ENCODE measurements at places on chromosomes 5 and 9.

DNA sequence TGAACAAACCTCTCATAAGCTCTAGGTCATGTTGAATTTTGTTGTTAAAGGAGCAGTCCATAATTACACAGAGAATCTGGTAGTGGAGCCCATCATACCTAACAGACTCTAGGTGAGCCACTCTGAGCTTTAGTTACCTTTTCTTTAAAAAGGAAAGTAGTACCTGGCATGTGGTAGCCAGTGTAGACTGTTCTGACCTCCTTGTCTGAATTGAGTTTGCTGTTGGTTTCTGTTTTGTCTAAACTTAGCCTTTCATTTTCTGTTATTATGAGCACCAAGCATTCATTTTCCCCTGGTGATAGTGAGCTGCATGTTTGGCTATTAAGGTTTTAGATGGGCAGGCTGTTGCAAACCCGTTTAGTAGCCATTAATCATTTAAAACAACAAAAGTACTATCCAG, 112.2 kb downstream of the MAST4 start:
- H3K36me3 ChIP-seq, result peaks cover 1% of the 10 kb centered on the region
- no peak overlapping the region for H3K4me3 ChIP-seq
- no peak for DNase-seq
- H3K4me1 ChIP-seq, result peaks cover 9% of the 10 kb centered on the region
- H3K27ac ChIP-seq, result no peak overlapping the region

DNA sequence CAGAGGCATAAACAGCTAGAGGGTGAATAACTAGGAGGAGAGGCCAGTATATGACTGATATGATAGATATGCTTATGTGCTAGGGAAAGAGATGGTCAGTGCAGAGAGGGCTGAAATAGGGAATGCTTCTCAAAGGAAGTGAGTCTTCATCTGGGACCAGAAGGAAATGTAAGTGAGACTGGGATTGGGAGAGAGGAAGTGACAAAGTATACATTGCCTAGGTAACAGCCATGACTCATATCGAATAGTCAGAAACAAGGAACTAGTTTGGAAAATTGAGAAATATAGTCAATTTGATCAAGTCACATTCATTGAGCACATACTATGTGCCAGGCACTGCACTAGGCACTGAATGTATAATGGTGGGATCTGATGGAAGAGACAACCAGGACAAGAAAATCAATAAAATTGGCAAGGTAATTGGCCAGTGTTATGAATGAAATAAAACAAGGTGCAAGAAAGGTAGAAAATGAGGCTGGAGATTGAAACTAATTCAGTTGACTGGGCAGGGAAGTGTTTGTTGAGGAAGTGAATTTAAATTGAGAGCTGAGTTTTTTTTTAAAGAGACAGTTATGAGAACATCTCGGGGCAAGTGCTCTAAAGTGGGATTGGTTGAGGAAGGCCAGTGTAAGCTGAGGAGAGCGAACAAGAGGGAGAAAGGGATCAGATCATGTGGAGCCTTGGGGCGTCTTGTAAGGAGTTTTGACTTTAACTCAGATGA, 4.3 kb downstream of the ERAP2 start:
- no peaks in the 10 kb centered on the region for H3K27me3 ChIP-seq
- peak overlapping the region; percentile 42 for H3K4me3 ChIP-seq
- H3K4me1 ChIP-seq, result peaks cover 72% of the 10 kb centered on the region
- peak overlapping the region; percentile 61 for H3K27ac ChIP-seq
- H3K36me3 ChIP-seq, result peaks cover 63% of the 10 kb centered on the region

GRCh38 chr5:65858316-65858715, 68.1 kb upstream of the ERBIN start:
- H3K27me3 ChIP-seq, result no peaks in the 10 kb centered on the region
- H3K36me3 ChIP-seq, result peaks cover 2% of the 10 kb centered on the region
- no peak overlapping the region for H3K27ac ChIP-seq
- H3K4me1 ChIP-seq, result no peaks in the 10 kb centered on the region

DNA sequence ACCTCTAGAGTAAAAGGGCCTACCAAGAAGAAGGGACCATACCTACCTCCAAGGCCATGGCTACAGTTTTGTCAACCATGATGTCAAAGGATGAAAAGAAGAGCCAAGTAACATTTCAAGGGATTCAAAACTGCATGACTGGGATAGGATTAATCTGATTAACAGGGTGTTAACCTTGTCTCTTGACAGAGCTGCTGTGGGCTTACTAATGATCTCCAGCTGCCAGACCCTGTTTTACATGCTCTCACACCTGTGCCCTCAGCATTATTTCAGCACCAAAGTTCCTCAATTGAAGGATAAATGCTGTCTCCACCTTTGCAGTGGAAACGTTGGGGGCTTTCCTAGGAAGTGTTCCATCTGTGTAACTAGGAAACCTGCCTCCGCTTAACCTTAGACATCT, 78.3 kb downstream of the DMAC1 start:
- no peaks in the 10 kb centered on the region for H3K4me1 ChIP-seq
- no peak overlapping the region for H3K27ac ChIP-seq
- no peak for DNase-seq

- DNase-seq, result peak; percentile 77
- H3K27me3 ChIP-seq, result no peaks in the 10 kb centered on the region
- peaks cover 19% of the 10 kb centered on the region for H3K4me1 ChIP-seq
- no peaks in the 10 kb centered on the region for H3K36me3 ChIP-seq
Measured at GRCh38 chr5:133930061-133930812, 38.2 kb downstream of the C5orf15 start.

- H3K4me1 ChIP-seq, result peaks cover 7% of the 10 kb centered on the region
- no peaks in the 10 kb centered on the region for H3K36me3 ChIP-seq
- no peak overlapping the region for H3K27ac ChIP-seq
- H3K27me3 ChIP-seq, result no peaks in the 10 kb centered on the region
- no peak for DNase-seq
- no peak overlapping the region for H3K4me3 ChIP-seq
Measured at GRCh38 chr9:27473111-27473529, 51.0 kb upstream of the IFNK start.

DNA sequence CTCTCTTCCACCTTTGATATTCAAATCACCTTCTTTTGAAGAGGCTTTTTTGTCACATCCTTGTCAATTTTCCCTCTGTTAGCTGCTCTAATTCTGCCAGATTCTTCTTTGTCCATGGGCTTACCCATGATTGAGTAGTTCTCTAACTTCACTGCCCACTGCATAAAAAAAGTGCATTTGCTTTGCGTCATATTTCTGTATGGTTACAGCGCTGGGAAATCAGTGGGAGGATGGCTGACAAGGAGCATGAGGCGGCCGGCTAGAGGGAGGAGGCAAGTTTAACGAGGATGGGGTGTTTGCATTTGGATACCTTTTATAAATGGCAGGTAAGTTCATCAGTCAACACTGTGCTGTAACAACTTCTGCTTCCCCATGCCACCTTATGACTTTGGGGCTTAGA, 116.5 kb upstream of the LHFPL2 start:
- H3K36me3 ChIP-seq, result no peaks in the 10 kb centered on the region
- no peak overlapping the region for H3K4me3 ChIP-seq
- H3K27ac ChIP-seq, result no peak overlapping the region
- no peaks in the 10 kb centered on the region for H3K4me1 ChIP-seq

DNA sequence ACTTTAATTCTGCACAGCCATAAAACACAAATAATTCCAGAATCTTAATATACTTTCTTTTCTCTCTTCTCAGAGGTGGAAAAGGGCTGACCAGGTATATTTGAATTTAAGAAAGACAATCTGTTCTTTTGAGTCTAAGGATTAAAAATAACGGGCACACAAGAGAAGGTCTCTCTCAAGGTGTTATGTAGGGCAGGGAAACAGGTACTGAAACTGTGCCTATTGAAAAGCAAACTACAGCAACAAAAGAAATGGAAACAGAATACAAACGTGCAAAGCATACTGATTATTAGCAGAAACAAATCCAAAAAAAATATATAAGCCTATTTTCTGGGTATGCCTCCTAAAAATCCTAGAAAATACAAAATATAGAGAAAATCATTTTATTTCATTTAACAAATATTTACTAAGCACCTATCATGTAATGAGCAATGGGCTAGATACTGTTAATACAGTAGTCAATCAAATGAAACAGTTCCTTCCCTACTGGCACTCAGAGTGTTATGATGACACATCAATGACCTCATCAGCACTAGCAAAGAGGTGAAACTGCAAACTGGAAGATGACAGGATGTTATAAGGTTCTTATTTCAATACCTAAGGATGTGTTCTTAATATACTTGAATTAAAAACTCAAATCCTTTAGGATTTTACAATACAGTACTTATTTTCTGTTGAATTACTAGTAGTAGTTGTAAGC, 87.7 kb downstream of the AUH start:
- H3K4me3 ChIP-seq, result no peak overlapping the region
- H3K36me3 ChIP-seq, result peaks cover 17% of the 10 kb centered on the region
- DNase-seq, result no peak

- no peak for DNase-seq
- H3K4me1 ChIP-seq, result no peaks in the 10 kb centered on the region
- no peaks in the 10 kb centered on the region for H3K36me3 ChIP-seq
- no peaks in the 10 kb centered on the region for H3K27me3 ChIP-seq
- no peak overlapping the region for H3K27ac ChIP-seq
- no peak overlapping the region for H3K4me3 ChIP-seq
Measured at GRCh38 chr9:134851020-134851419, 29.6 kb upstream of the FCN2 start.

- no peaks in the 10 kb centered on the region for H3K27me3 ChIP-seq
- no peaks in the 10 kb centered on the region for H3K36me3 ChIP-seq
- no peak overlapping the region for H3K27ac ChIP-seq
- no peak for DNase-seq
- no peak overlapping the region for H3K4me3 ChIP-seq
- H3K4me1 ChIP-seq, result no peaks in the 10 kb centered on the region
Measured at GRCh38 chr5:156481741-156482140, 154.8 kb downstream of the SGCD start.

DNA sequence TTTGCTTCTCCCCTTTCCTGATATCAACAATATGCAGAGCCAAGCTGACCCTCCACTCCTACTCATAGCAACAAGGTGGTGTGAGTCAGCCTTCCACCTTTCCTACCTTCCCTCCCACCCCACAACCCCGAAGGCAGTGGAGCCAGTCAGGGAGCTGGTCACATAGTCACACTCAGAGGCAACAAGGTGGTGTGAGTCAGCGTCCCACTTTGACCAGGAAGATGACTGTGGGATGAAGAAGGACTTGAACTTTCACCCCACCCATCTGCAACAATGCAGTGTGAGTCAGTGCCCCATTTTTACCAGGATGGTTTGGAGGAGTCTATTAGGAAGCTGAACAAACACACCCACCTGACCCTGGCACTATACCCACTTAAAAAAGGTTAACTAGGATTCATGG, 30.1 kb upstream of the ZNF782 start:
- no peaks in the 10 kb centered on the region for H3K4me1 ChIP-seq

DNA sequence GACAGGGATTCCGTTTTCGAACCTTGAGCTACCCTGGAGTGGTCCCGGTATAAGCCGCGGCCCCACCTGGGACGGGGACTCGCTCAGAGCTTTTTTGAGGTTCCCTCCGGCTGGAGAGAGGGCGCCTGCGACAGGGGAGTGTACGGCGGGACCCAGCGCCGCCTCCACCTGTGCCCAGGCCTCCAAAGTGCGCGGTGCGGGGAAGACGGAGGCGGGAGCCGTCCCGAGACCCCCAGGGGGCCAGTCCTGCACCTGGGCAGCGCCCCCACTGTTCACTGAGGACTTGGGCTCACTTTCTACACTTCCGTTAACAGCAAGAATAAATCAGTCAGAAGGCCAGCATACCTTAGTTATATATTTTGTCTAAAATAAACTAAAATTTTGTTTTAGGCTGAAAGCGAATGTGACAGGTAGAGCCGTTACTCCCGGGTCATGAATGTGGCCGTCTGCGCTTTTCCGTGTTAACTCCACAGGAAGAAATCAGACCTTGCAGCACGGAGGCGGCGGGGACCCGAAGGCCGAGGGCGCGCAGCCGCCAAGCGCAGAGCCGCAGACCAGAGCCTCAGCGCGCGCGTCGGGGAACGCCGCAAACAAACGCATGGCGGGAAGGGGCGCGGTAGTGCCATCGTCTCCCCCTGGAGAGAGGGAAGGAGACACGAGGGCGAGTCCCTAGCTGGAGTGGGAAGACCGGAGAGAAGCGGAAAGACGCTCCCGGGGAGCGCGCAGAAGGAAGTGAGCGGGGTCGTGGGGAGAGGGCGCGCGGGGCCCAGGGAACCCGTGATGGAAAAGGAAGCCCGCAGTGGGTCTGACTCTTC, 14.1 kb downstream of the TRIM7 start:
- peak overlapping the region; percentile 98 for H3K4me3 ChIP-seq
- peaks cover 5% of the 10 kb centered on the region for H3K36me3 ChIP-seq
- peak; percentile 57 for DNase-seq
- H3K4me1 ChIP-seq, result peaks cover 33% of the 10 kb centered on the region
- no peaks in the 10 kb centered on the region for H3K27me3 ChIP-seq
- peak overlapping the region; percentile 97 for H3K27ac ChIP-seq

DNA sequence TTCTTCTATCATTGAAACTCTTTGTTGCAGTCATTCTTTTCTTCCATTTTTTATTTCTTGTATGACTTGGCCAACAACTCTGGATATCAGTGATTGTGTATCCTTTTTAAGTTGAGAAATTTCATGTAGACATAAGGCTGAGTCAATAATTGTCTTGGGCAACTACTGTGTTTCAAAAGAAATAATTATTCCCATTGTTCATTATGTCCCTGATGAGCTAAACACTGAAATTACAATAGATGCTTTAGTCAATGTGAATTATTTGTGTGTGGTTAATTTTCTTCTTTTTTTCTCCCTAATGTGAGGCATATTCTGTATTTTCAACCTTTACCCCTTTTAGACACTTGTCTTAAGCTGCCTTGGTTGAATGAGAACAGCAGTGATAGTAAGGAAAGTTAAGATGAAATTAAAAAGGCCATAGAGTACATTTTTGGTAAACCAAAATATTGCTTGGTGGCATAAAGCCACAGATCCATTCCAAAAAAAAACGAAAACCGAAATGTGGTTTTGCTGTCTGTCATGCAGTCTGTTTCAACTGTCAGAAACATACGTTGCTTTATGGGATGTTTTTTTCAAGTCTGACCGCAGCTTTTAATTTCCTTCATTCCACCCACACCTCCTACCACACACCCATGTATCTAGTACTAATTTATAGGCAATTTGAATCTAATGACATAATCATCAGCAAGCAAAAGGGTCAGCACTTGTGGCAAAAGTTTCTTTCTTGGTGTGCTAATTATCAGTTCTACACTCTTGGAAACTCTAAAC, 21.1 kb downstream of the TLE4 start:
- no peak overlapping the region for H3K4me3 ChIP-seq
- peaks cover 15% of the 10 kb centered on the region for H3K27me3 ChIP-seq
